Lung (tissue), 17 donors: ENCODE measurements at places on chromosomes 2 and 18. TPM values are rescaled to one million over a fixed set of nuclear protein-coding genes. Genes with fewer than 3 reads are reported as not detected.

DNA sequence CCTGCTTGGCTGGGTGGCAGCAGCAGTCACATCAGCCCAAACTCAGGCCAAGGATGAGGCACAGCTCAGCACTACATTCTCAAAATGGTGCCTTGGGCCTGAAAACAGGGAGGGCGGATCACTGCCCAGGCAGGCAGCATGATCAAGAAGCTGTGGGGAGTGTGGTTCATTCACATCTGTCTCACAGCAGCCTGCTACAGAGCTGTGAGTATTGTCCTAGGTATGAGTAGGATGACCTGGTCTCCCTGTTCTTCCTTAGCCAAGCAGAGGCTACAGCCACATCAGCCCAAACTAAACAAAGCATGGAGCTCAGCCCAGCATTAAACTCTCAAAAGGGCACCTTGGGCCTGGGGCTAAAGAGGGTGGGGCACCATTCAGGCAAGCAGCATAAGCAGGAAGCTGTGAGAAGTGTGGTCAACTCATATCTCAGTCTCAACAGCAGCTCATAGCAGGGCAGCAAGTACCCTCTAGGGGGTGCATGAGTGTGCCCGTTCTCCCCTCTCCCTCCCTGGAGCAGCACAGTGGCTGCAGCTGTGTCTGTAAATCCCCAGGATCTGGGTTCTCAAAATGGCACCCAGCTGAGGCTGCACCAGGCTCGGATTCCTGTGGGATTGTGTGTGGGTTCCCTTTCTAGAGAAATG is 139.6 kb downstream of the TRABD2A start:
- no peak for DNase-seq

DNA sequence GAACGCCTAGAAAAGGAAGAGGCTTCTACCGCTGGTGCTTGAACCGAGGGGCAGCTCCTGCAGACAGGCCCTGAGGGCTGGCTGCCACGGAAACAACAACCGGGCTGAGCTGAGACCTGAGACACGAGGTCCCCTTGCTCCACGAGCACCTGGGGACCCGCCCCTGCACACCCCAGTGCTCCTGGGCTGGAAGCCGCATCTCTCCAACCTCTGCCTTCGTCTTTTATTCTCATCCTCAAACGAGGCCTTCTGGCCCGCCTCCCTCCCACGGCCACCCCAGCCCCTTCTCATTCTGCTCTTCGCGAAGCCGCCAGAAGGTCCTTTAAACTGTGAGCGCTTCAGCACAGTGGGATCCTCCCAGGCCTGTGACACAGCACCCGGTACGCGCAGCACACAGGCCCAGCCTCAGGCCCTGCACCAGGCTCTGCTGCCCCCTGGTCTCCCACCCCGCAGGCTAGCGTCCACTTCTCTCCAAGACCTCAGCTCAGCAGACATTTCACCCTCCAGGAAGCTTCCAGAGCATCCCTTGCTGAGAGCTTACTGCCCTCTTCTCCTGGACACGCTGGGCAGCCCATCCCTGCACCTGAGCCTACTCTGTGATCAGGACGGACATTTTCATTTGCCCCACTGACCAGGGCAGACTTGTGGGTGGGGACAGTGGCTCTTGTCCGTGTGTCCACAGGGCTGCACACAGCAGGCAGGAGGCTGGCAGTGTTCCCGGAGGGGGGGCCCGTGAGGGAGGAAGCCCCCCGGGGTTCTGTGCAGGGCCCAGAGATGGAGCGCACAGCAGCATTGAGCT is 149.7 kb downstream of the PXDN start:
- no peak for DNase-seq

- no peak for DNase-seq
Observed at GRCh38 chr2:43459446-43460173, 136.2 kb downstream of the THADA start.

DNA sequence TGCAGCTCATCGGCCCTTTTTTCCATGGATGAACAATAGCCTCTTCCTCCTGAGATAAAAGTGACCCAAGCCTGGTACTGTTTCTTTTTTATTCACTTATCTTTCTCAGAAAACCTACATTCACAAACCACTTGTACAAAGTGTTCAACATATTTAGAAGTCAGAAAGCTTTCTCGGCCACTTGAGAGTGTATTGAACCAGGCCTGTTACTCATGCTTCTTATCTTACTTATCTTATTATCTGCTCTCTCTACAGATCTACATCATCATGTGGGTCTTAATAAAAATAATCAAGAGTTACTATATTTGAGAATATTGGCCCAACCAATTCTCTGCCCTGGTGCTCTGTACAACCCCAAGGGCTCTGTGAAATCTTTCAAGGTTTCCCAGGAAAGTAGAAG is 242.1 kb downstream of the MREG start:
- no peak for DNase-seq

DNA sequence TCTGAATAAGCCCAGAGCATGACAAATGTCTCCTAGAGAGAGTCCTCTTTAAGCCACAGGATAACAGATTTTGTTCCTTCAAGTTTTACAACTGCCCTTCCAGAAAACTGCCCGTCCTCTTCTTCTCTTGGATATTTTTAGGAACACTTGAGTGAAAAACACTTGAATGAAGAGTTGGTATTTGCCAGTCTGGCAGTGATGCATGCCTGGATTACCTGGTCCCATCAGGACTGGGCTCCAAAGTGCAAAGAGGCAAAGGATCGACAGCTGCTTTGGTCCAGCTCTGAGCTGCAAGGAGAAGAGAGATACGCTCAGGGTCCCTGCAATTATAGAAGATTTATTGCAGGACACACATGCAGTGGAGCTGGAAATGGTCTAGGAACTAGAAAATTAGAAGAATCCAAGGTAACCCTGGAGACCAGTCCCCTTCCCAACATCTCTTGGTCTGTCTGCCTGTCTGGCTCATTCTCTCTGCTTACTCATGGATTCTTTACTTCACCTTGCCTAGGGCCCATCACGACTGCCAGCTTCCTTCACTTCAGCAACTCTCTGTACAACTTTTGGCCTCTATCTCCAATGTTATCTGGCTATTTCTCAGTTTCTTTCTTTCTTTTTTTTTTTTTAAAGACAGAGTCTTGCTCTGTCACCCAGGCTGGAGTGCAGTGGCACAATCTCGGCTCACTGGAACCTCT is 112.1 kb upstream of the SIX2 start:
- no peak for DNase-seq

MYO3B gene
- not detected for polyA plus RNA-seq

REG3A gene
- 0.96 TPM for polyA plus RNA-seq
